Immature natural killer cell (primary cell): ENCODE measurements at places on chromosomes 16 and 17. TPM values are rescaled to one million over a fixed set of nuclear protein-coding genes. Genes with fewer than 3 reads are reported as not detected.

The MT2A gene
- polyA plus RNA-seq = 321 TPM

The ZMYND15 gene
- polyA plus RNA-seq = not detected

The MMP25 gene
- 2.2 TPM for polyA plus RNA-seq

- no peak for DNase-seq
Measured at GRCh38 chr16:77925531-77925930, 96.8 kb upstream of the CLEC3A start.

DNA sequence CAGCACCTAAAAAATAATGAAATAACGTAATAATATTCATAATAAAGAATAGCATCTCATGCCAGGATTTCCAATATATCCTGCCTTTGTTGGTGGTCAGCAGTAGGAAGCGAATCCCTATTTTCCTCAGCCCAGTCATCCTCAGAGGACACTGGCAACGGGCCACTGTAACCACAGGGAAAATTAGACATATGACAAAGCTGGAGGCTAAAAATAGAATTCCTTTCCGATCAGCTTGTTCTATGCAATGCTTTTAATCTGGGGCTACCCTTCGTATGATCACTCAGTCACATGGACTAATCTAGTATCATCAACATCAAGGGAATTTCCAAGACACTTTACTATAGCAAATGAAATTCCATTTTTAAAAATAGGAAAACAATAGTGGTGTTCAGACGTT lies 246.9 kb upstream of the KCNJ16 start:
- DNase-seq = no peak

DNA sequence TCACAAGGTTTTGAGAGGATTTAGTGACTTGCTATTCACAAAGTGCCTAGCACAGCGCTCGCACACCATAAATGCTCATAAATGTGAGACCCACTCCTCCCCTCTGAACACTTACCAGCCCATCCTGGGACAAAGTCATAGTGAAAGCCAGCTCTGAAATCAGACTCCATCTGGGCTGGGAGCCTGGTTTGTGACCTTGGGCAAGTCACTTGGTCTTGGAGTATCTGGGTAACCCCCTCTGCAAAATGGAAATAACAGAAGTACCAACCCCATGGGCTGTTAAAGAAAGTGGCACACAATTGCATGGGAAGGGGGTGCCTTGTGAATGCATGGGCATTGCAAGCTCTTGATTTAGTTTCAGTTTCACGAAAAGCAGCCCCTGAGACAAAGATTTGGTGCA lies 104.7 kb upstream of the CDH5 start:
- DNase-seq = no peak

GRCh38 chr17:81329927-81330883 lies 35.1 kb upstream of the SLC38A10 start:
- DNase-seq = no peak

DNA sequence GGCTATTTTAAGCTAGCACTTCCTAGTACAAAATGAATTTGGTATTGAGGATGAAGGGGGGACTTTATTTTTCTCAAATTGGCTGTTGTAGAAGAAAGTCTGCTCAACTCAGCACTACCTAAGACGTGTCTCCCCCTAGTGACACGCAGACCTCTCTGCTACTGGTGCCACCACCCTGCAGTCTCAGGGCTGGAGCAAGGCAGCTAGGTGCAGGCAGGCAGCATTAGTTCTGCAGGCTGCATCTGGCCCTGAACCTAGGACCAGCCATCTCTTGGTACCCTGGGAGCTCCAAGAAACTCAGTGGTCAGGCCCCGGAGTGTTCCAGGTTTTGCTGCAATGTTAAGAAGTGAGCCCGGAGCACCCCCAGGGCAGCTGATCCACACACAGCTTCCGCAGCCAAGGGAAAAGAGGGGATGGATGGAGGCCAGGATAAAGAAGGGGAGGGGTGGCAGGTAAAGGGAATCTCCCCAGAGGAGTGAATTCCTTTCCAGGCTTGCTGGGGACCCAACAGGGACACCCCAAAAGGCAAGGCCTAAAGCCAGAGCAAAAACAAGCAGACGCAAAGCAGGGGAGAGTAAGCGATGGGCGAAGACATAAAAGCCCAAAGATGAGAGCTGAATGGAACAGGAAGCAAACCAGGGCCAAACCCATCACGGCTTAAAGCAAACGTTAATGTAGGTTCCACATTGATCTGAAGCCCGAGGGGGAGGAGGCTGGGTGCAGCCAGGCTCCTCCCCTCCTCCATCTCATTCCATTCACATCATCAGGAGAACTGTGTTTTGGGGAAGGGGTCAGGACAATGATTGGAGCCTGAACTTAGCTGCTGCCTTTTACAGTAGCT lies 200.5 kb downstream of the ZFHX3 start:
- DNase-seq = no peak

GRCh38 chr17:42182927-42183734 lies 2.1 kb downstream of the HCRT start:
- no peak for DNase-seq

DNA sequence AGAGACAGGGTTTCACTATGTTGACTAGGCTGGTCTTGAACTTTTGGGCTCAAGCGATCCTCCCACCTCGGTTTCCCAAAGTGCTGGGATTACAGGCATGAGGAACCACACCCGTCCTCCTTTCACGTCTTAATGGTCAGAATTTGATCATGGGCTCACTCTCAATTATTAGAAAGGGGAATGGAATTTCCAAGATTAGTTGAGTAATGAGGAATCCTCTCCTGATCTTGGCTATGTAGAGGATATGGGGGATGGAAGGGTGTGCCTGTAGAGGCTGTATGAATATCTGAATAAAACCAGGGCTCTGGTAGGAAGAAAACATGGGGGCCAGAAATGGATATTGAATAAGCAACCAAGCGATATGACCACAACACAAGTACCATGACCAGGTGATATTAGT lies 25.9 kb upstream of the SMURF2 start:
- DNase-seq = no peak

DNA sequence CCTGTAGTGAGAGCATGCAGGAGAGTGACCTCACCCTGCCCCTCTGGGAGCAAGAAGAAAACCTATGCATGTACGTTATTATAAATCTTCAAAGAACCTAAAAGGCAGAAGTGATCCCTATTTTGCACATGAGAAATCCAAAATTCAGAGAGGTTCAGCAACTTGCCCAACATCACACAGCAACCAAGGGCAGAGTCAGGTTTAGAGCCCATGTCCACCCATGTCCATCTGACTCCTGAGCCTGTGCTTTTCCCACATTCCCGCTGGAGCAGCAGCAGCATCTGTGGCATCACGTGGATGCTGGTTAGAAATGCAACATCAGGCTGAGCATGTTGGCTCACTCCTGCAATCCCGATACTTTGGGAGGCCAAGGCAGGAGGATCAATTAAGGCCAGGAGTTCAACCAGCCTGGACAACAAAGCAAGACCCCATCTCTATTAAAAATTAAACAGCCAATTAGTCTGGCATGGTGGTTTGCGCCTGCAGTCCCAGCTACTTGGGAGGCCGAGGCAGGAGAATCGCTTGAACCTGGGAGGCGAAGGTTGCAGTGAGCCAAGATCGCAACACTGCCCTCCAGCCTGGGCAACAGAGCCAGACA lies 26.3 kb downstream of the METTL22 start:
- DNase-seq = no peak
